ENCODE measurements at places on chromosomes 12 and 14.

GRCh38 chr14:47917344-47917954 is 242.0 kb upstream of the MDGA2 start:
- no peak for DNase-seq

- DNase-seq = no peak
Observed at GRCh38 chr12:119705182-119705581, 37.2 kb downstream of the PRKAB1 start.

DNA sequence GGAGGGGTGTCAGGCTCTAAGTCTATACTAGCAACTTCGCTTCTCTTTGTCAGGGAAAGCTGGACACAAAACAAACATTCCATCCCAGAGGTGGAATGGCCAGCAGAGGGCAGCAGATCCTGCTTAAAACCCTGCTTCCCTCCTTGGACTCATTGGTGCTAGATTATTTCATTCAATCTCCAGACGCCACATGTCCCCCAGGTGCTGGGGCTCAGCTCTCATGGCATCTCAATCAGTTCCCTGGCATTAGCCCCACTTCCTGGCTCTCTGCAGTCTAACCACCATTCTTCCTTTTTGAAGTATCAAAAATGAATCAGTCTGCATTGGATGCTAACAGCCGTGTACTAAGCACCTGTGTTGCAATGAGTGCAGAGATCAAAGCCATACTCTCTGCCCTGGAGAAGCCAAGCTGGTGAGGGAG is 8.1 kb upstream of the PPP1R1A start:
- DNase-seq = peak; percentile 33

- DNase-seq = no peak
Observed at GRCh38 chr14:77126461-77126990, 15.1 kb downstream of the ZDHHC22 start.

- no peak for DNase-seq
Observed at GRCh38 chr12:74794522-74794921, 256.9 kb downstream of the ATXN7L3B start.

GRCh38 chr14:99234961-99235571 is 36.9 kb downstream of the BCL11B start:
- DNase-seq = no peak

DNA sequence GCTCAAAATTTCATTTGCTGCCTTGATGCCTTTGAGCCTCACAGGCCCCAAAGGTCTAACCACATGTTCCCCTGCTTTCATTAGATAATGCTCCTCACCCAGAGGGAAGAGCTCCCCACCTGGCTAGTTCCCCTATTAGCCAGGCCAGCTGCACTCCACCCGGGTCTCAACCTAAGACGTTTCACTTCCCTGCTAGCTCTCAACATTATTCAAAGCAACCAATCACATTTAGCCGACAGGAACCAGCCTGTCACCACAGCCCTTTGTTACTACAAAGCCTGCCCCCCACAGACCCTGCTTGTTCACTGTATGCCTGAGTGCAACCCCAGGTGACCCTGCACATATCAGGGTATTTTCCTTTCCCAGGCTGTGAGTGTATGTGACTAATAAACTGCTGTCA is 78.6 kb downstream of the SLC15A5 start:
- no peak for DNase-seq

- no peak for DNase-seq
Observed at GRCh38 chr12:42802785-42803189, 213.2 kb upstream of the PRICKLE1 start.

DNA sequence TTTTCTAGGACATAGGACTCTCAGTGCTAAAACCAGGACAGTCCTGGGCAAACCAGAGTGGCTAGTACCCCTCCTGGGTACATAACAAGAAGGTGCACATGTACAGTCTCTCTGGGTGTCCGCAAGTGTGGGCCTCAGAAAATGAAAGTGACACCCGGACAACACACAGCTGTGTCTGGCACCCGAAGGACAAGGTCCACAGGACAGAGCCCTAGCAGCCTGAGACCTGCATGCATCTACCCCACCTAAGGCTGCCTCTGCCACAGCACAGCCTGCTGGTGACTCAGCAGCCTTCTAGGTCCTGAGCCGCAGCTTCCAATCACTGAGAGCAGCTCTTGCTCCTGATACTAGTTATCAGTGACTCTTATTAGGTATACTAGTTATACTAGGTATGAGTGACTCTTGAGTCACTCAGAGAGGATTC is 784.1 kb upstream of the TBX3 start:
- no peak for DNase-seq

GRCh38 chr12:109461846-109462756 is 15.0 kb downstream of the KCTD10 start:
- no peak for DNase-seq

DNA sequence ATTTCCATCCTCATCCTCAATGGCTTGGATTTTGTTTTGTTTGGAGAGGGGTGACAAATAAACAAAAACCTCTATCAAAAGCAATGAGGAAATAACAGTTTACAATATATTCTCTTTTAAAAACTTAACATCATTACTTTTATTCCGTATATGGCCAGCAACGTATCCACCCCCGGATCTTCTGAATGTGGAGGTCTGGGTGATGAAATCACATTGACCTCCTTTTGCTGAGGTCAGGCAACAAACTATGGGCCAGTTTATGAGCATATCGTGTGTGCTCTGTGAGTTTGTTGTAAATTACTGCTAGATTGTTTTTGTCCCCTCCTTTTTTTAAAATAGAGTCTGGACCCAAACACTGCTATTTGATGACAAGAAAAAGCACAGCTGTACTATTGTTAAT is 178.1 kb downstream of the BCAT1 start:
- no peak for DNase-seq

DNA sequence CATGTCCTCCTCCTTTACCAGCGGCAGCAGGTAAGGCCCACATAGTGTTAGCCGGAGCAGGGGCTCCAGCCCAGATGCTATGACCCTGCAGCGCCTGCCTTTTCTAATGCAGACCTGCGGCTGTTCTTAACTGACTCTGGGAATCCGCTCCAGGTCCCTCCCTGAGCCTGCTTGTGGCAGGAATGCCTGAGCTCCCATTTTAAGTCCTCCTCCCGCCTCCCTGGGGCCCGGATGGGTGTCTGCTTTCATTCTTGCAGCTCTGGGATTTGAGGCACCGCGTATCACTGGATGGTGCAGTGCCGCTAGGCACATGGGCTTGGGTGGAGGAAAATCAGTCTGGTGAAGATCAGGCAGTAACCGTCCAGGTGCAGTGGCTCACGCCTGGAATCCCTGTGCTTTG is 7.6 kb downstream of the TSPAN9 start:
- DNase-seq = no peak

- no peak for DNase-seq
Observed at GRCh38 chr12:78086553-78087362, 256.1 kb downstream of the NAV3 start.

- DNase-seq = no peak
Observed at GRCh38 chr14:29299372-29299771, 532.8 kb downstream of the FOXG1 start.

- no peak for DNase-seq
Observed at GRCh38 chr12:114166362-114166761, 200.2 kb upstream of the RBM19 start.

- no peak for DNase-seq
Observed at GRCh38 chr12:1147821-1148220, 156.8 kb downstream of the ERC1 start.

DNA sequence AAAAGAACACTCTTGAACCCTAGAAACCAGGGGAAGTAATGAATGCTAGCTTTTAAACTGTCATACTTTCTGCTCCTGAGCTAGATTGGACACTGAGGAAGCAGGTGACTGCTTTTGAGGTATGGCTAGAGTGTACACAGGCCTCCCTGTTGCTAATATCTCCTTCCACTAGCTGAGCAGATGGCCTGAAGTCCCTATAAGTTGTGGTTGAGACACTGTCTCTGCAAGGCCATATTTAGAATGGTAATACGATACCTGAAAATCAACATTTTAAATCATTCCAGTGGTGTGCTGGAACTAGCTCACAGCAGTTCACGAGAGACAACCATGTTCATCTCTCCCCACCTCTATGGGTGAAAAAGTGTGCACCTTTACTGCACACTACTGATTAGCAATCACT is 46.4 kb upstream of the BMP4 start:
- no peak for DNase-seq

GRCh38 chr12:128629979-128630378 is 193.8 kb downstream of the SLC15A4 start:
- no peak for DNase-seq

DNA sequence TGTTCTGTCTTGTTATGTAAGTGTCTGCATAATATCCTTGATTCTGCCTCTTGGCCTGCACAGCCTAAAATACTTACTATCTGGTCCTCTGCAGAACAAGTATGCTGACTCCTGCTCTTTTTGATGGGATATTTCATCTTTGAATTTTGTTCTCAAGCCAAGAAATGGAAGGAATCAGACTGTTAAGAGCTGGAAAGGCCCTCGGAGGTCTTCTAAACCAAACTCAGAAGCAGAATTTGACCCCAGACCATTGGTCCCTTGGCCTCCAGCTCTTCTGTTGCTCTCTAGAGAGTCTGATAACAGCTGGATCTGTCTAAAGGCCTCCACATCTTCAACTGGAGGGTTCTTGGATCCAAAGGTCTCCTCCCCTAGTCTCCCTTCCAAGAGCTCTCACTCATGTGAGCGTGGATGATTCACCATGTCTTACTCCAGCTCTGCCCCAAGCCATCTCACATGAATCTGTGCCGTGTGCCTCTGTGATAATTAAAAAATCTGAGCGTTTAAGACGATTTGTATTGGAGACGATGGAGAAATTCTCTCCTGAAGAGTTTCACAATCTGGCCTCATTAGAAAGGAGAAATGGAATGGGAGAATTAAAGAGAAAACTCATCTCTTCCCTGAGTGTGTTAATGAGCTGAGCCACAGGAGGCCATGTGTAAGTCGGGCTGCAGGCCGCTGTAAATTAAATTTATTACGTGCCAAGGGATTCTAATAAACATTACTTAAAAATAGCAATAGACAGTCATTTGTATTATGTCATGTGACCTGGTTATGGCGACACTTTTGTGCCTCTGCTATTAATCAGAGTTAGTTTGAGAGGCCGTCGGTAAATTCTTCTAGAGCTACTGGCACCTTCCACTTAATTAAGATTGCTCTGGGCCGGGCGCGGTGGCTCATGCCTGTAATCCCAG is 15.4 kb upstream of the PRIMA1 start:
- no peak for DNase-seq

- no peak for DNase-seq
Observed at GRCh38 chr14:93368996-93369712, 22.2 kb downstream of the COX8C start.

- no peak for DNase-seq
Observed at GRCh38 chr14:104903990-104904389, 20.7 kb upstream of the PLD4 start.

- DNase-seq = no peak
Observed at GRCh38 chr14:61640158-61641136, 54.9 kb upstream of the HIF1A start.

- no peak for DNase-seq
Observed at GRCh38 chr12:97561619-97562290, 99.2 kb downstream of the RMST start.

GRCh38 chr14:23018107-23018506 is 8.2 kb upstream of the C14orf93 start:
- DNase-seq = no peak

- no peak for DNase-seq
Observed at GRCh38 chr12:123519141-123520001, 14.1 kb downstream of the RILPL1 start.

GRCh38 chr12:105920161-105920684 is 218.5 kb downstream of the NUAK1 start:
- DNase-seq = peak; percentile 24

DNA sequence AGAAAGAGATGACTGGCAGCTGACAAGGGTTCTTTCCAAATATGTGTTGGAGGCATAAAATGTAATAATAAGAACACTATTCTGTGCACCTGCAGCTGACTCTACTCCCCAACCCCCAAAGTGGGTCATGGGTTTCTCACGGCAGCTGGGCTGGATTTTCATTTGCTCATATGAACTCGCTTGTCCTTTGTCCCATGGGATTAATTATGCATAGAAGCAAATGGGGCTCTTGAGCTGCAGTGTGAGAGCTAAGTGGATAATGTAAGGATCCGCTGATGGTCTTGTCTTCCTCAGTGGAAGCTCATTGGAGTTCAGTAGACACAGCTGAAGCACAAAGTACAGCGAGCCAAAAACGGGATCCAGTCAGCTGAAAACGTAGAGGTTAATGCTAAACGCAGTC is 46.3 kb downstream of the TTC8 start:
- DNase-seq = no peak

DNA sequence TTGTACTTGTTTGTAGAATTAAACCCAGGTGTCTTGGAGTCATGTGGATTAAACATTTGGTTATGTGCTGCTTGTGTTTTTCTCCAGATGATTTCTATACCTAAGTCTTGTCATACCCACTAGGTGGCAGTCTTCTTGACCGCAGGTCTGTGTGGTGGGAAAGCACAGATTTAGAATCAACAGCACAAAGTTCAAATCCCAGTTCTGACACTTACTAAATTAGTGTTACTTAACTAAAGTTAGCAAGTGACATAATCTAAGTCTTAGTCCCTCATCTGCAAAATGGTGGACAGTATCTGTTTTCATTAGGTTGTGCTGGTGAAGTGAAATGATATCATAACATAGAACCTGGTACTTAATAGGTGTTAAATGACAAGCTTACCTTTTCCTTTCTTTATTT is 151.0 kb upstream of the ARHGAP5 start:
- peak; percentile 14 for DNase-seq

DNA sequence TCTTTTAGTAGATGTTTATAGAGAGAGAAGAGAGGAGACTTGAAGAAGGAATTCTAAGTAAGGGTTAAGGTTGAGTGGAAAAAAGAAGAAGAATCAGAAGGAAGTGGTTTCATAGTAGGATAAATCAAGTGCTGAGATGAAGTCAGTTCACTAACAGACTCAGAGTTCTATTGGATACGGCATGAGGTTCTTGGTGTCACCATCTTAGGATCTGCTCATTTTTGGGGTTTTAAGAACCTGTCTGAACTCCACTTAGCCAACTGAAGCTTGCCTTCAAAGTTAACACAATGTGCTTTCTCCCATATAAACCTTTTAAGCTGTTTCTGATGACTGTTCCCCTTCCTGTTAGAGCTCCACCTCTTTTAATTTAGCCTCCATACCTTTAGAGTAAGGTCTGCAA is 152.6 kb downstream of the PRKCH start:
- no peak for DNase-seq

DNA sequence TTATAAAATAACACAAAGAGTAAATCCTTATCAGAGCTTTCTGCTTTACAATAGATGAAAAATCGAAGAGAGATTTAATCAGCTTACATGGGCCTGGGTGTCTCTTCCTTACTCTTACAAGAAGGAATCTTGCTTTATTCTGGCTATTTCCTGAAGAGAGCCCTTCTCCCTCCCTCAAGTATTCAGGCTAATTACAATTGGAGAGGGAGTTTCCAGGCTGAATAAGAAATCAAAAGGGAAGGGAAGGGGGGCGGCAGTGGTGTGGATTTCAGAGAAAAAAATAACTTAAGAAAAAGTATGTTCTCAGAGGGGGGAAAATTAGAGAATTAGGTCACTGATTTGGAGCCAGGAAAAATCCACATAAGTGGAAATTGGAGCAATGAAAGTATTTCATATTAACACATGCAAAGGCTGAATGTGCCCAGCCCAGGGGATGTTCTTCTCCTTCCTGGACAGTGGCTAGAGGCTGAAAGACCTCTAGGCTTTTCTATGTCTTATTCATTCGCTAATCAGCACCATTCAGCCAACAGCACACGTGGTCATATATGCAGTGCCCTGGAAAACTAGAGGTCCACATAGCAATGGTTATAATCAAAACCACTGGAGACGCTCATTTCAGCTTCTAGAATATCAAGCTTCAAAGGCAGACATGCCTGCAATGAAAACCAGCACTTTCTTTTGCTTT is 158.9 kb upstream of the BTG1 start:
- DNase-seq = no peak
